ENCODE measurements at places on chromosomes 12 and 14. TPM values are rescaled to one million over a fixed set of nuclear protein-coding genes. Genes with fewer than 3 reads are reported as not detected.

Gene IFI27L1
- 10.6 TPM for total RNA-seq

Gene TMCC3
- 8.9 TPM for total RNA-seq

DNA sequence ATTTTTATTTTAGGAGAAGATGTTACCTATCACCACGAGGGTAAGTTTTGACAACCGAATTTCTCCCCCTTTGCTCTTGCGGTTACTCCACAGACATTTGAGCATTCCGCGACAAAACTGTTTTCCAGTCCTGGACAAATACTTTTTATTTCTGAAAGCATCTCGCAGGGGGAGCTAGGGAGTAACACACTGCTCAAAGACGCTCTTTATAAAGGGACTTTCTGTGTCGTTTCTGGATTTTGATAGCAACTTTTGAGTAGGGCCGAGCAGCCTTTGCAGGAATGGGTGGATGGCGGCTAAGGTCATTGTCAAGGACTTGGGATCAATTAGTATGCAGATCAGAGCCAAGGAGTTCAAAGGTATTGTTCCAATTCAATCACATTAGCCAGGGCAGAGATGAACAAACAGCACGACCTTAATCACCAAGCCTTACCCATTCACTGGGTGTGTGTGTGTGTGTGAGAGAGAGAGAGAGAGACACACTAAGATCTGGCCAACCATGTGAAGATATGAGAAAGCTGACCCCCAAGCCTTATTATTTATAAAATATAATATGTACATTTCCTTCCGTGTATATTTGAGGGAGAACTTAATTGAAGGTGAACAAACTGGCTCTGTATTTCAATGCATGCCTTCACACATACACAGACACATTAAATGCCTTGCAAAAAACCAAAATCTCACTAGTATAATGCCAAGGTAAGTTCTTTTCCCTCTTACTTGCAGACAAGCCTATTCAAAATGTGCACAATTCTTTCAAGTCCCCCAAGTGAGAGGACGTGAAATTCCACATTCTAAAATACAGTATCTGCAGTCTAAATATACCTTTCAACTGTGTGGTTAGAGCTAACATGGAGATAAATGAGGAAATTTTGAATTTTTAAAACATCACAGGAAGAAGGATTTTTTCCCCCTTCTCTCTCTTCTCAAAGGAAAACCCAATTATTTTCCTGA, 613.8 kb downstream of the VRK1 start:
- DNase-seq = no peak

Gene SERPINA10
- total RNA-seq = not detected

All from breast epithelium (tissue), 4 donors.